ENCODE measurements at places on chromosomes 7 and 10.

GRCh38 chr7:136925044-136925443, 56.6 kb downstream of the CHRM2 start:
- DNase-seq, result no peak

DNA sequence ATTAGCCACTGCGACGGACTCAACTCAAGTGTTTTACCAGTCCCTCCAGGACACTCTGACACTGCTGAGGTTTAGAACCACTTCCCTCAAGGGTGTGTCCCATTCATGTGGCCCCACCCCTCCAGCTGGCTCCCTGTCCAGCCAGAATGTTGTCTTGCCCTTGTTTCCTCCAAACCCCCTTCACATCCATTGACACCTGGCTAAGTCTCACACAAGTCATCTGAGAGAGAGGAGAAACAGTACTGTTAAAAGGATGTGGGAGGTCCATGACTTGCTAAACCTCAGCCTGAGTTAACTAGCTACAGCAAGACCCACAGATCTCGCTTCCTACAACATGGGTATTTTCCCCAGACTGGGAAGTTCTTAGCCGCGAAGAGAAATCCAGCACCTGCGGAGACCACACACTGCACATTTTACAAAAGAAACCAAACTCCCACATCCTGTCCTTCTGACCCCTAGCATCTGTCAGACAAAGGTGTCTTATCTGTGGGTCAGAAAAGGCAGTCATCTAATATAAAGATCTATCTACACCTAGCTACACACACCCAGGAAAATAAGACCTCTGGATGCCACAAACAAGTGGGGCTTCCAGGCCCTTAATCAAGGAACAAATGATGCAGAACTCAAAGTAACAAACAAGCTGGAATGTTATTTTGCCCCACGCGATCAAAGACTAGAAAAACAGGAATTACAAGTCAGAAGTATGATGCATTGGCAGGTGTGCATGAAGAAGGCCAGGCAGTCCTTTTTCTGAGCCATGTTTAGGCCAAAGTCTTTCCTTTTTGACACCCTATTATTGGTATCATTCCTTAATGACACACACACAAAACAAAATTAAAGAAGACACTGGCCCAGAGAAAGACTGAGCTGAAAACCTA, 13.9 kb downstream of the OSBPL3 start:
- DNase-seq, result peak; percentile 24

GRCh38 chr7:42014625-42015618, 222.1 kb downstream of the GLI3 start:
- DNase-seq, result no peak

DNA sequence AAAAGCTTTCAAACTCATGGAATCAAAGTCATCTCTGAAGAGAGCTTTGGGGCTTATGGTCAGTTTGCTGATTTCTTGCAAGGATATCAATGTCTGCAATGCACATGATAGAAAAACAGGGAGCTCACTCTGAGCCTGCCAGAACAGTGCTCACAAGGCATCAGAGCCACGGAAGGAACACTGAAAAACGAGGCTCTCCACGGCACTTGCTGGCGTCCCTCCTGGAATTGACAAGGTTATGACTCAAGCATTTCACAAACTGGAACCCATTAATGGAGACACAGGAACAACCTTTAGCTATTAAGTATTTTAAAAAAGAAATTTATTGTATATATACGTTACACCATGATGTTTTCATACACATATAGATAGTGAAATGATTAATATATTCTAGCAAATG, 266.3 kb downstream of the KCND2 start:
- no peak for DNase-seq

DNA sequence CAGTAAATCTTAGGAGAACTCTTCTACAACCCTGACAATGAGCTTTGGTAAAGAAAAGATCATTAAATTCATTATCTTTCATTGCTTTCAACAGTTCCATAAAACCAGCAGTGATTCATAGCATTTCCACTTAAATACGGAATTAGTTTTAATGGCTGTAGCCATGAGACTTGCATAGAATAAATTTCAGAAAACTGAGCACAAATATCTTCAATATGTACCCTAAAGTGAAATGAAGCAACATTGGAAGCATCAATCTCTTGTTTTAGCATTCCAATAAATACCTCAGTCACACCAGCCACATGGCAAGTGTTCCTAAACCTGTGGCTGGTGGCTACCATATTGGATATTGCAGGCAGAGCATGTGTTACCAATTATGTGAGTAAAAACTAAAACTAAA, 3.6 kb upstream of the RARRES2 start:
- no peak for DNase-seq

DNA sequence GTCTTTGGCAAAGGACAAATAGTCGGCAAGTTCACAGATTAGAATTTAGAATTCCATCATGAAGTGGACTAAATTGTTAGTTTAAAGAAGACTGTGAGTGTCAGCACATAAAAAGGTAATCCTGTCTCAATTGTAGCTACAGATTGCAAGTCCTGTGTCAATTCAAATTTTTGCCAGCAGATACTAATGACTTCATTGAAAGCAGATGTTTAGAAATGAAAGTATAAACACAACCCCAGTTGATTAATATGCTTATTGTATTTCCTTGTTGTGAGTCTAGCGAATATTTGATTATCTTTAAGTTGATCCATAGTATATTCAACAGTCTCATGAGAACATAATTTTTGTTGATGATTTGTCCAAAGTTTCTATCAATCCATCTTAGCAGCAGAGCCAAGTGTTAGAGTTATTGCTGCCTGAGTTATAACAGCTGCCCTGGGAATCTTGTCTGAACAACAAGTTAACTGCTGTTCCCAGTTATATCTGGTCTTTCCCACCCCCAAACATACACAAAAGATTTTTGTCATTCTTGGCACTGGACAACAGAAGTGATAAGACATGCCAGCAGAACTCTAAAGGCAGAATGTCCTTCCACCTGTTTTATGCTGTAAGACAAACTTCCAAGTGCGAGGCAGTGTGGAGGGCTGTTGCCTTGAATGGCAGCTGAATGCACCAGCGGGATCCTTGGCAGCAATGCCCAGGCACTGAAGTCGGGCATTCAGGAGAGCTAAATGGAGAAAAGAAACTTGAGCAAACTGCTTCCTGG, 21.3 kb upstream of the HERPUD2 start:
- DNase-seq, result no peak

- no peak for DNase-seq
Measured at GRCh38 chr10:91883549-91884444, 25.5 kb downstream of the FGFBP3 start.

DNA sequence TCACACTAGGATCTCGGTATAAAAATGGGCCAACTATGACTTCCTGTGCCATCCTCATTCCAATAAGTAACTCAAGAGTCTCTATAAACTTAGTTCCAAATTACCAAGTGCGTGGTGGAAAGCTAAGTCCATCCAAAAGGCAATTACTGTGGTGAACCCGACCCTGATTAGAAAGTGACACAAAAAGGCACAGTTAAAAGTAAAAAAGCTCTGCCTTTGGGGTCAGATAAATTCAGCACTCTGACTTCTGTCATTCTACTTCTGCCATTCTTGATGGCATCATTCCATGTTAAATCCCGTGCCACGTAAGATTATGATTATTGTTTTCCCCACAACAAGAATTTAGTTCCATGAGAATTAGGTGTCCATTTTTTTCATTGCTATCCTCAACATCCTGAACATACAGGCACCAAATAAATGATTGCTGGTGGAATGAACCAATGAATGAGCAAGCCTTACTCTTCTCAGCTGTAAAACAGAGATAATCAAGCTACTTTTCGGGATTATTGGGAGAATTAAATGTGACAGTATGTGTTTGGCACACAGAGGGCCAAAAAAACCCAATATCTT, 877 bp downstream of the NCOA4 start:
- no peak for DNase-seq

GRCh38 chr10:80421050-80421706, 12.8 kb downstream of the PRXL2A start:
- DNase-seq, result no peak

- no peak for DNase-seq
Measured at GRCh38 chr7:144069511-144069910, at the start of gene OR2A25. Gene OR2A25, plus strand, starts transcription at chr7:144069811. Its CDS starts 4,409 bp downstream, at chr7:144074220.

GRCh38 chr7:129084801-129085551, 30.1 kb upstream of the TNPO3 start:
- no peak for DNase-seq

DNA sequence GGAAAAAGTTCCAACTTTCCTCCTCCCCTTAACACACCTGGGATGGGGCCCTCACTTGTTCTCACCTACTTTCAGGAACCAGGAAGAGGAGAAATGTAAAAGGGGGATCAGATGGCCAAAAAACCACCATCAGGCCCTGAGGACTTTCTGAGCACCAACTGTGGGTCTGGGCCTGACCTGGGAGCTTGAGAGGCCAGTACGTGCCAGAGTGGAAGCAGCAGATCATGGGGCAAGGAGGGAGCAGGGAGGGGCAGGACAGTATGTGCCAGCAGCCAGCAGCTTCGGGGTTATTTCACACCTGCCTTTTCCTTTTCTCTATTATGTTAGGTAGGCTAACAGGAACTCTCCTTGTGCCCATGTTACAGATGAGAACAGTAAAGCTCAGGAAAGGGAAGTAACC, 118.8 kb upstream of the UNC5B start:
- no peak for DNase-seq

DNA sequence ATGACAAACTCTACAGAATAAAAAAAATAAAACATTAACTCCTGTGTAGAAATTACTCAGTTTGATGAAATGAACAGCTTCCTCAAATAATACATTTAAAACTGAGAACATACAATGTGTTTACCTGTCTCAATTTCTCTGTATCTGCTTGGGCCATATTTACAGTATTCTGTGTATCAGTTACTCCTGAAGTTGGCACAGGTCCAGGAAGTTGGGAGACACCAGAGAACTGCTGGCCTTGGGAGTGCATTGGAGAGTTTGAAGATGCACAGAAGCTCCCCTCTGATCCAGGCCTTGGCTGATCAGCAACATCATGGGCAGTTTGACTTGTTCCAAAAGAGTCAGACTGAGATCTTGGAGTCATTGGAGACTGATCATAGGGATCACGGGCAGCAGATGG, 155.1 kb downstream of the GALNT11 start:
- DNase-seq, result no peak

DNA sequence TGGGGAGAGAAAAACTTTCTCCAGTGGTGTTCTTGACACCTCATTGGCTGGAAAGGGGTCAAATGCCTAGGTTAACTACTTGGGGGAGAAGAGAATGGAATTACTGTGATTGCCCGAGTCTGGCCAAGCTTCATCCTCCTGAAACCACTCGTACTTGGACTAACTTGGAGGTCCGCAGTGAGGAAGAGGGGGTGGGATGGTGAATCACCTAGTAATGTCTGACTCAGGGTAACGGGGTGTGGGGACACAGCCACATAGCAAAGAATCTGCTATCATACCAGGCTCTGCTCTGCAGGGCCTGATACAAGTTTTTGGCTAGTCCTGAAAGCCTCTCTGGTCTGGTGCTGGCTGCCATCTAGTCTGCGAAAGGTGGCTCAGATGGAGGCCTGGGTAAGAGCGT, 190.9 kb downstream of the RPS24 start:
- DNase-seq, result no peak

DNA sequence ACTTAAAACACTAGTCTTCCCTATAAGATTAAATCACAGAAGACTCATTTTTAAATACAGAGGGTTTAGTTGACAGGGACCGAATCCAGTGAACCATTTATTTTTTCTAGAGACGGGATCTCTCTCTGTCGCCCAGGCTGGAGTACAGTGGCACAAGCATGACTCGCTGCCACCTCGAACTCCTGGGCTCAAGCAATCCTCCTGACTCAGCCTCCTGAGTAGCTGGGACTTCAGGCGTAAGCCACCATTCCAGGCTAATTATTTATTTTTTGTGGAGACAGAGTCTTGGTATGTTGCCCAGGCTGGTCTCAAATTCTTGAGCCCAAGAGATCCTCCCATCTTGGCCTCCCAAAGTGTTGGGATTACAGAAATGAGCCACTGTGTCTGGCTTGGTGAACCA, 20.9 kb upstream of the LYZL1 start:
- no peak for DNase-seq

GRCh38 chr10:112964482-112964881, 14.4 kb downstream of the TCF7L2 start:
- DNase-seq, result no peak

- no peak for DNase-seq
Measured at GRCh38 chr7:1122832-1123501, 35.1 kb downstream of the GPER1 start.

- no peak for DNase-seq
Measured at GRCh38 chr10:88097092-88097516, 233.7 kb downstream of the PTEN start.

- no peak for DNase-seq
Measured at GRCh38 chr10:34999532-34999931, 90.6 kb downstream of the CUL2 start.

DNA sequence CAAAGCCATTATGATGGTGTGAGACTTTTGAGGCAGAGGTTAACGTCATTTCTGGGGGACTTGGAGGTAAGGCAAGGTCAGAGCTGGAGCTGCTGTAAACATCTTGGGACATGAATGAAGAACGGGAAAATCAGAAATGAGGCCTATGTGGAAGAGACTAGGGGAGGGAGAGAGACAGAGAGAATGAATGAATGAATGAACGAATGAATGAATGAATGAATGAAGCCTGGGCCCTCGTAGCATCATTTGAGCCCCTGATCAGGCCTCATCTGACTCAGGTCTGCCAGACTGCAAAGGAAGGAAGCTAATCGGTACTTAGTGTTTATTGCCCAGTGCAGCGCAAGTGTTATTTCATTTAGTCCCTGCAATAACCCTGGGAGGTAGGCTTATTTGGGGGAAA, 79.6 kb downstream of the SLIT1 start:
- DNase-seq, result no peak

GRCh38 chr7:138374119-138374693, 85.9 kb upstream of the TRIM24 start:
- no peak for DNase-seq

DNA sequence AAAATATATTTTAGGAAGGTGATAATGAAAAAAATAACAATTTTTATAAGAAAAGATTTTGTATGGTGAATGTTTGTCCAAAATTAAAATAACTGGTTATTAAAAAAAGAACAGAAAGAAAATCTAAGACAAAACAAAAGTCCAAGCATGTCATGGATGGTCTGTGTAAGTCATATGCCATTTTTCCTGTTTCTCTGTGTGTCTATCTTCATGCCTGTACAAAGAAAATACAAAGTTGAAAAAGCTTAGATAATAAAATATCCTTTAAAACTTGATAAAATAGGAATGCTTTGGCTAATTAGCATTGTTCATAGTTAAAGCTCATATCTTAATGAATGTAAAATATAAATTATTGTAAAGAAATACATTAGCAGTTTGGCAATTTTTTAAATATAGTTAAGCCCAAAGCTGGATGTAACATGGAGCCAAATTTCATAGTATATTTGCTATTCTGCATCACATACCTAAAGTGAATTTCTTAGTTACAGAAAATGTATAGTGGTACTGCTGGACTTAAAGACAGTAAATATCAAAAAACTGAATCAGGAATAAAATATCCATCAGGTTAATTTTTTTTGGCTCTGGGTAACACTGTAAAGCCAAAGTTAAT, 661.1 kb downstream of the PCDH15 start:
- no peak for DNase-seq

GRCh38 chr7:133724148-133724547, 403.0 kb upstream of the LRGUK start:
- no peak for DNase-seq

GRCh38 chr10:20048161-20048560, 231.9 kb downstream of the PLXDC2 start:
- no peak for DNase-seq

Measured in activated T-helper 1 cell treated with anti-CD3 and anti-CD28 coated beads, Interleukin-2, amount 50 U/mL, for 16 hours (primary cell).